T-helper 17 cell (primary cell): ENCODE measurements at places on chromosomes 11 and 22.

GRCh38 chr11:69325446-69325845, 31.5 kb downstream of the MYEOV start:
- no peak overlapping the region for H3K27ac ChIP-seq
- H3K4me3 ChIP-seq = no peak overlapping the region
- no peaks in the 10 kb centered on the region for H3K27me3 ChIP-seq
- no peaks in the 10 kb centered on the region for H3K4me1 ChIP-seq

DNA sequence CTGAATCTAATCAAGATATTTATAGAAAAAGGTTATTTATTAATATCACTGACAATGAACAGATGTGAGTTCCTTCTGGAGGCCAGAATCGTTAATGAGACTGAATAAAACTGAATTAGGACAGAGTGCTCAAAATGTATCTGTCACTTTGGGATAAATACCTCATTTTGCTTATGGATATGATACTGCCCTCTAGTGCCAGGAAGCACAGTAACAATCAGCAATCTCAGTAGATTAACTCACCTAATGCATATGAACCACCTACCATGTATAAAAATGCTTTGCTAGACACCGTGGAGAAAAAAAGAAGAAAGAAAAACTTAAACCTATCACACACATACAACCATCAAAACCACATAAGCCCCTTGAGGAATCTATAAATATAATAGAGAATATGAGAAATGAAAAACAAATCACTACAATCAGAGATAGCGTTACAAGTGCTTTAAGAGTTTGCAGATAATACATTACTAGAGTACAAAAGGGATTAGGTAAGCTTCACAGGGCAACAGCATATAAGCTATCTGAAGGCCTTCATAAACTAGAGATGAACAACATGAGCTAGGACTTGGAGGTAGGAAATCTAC, 117.4 kb downstream of the SGSM3 start:
- H3K27ac ChIP-seq = no peak overlapping the region
- DNase-seq = no peak
- peaks cover 22% of the 10 kb centered on the region for H3K4me1 ChIP-seq
- no peak overlapping the region for H3K4me3 ChIP-seq
- no peaks in the 10 kb centered on the region for H3K36me3 ChIP-seq

DNA sequence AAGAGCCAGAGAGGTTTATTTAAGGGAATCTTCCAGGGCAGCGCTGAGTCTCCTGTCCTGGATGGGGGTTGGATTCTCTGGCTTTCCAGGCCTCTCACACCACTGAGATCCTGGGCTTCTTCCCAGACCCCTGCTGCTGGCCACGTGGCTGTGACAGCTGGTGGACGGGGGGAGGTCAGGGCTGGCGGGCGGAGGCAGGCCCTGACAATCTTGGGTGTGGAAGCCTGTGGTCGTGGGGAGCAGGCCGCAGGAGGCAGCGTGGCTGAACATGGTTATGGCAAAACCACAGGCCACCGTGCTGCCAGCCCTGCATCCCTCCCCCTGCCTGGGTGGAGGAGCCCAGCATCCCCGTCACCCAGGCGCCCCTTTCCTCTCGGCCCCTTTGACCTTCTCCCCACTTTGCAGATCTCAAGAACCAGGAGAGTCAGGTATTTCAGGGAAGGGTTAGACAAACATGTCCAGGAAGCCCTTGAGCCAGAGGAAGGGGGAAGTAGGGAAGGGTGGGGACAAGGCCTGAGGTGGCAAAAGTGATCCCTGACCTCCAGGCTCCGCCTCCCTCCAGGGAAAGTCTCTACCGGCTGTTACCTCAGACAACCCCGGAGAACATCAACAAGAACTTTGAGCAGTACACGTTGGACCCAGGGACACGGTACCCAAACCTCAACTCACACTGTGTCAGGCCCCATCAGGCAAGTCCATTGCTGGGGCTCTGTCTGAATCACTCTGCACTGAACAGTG, 111.8 kb downstream of the MICAL2 start:
- no peaks in the 10 kb centered on the region for H3K27me3 ChIP-seq
- H3K4me3 ChIP-seq = peak overlapping the region; percentile 89
- no peak for DNase-seq
- H3K27ac ChIP-seq = peak overlapping the region; percentile 98
- H3K36me3 ChIP-seq = peaks cover 8% of the 10 kb centered on the region

DNA sequence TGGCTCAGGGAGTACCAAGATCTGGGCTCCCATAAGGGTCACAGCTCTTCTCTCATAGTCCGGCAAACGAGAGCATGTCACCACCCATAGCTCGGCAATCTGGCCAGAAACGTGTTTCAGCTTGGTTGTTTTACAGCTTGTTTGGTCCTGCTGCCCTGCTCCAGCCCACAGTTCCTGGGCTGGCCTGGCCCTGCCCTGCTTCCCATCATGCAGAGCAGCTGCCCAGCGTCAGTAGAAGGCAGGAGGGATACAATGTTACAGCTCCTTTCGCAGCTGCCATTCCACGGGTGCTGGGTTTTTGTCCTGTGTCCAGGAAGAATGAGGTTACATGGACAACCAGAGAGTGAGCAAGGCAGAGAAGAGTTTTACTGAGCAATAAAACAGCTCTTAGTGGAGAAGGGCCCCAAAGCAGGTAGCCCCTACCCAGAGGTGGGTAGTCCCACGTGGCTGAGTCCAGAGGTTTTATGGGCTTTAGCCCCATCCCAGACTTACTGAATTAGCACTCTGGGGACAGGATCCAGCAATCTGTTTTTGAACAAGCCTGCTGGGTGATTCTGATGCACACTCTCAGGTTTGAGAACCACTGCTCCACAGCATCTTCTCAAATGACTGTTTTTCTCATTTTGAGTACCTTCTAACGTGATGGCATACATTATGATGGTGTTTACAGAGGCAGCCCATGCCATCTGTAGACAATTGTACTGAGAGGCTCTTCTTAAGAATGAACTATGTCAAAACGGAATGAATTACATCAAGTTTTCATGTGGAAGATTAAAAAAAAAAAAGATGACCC, 5.8 kb upstream of the MS4A18 start:
- no peak for DNase-seq
- no peaks in the 10 kb centered on the region for H3K4me1 ChIP-seq
- H3K27ac ChIP-seq = no peak overlapping the region
- H3K36me3 ChIP-seq = peaks cover 2% of the 10 kb centered on the region
- peaks cover 52% of the 10 kb centered on the region for H3K27me3 ChIP-seq

DNA sequence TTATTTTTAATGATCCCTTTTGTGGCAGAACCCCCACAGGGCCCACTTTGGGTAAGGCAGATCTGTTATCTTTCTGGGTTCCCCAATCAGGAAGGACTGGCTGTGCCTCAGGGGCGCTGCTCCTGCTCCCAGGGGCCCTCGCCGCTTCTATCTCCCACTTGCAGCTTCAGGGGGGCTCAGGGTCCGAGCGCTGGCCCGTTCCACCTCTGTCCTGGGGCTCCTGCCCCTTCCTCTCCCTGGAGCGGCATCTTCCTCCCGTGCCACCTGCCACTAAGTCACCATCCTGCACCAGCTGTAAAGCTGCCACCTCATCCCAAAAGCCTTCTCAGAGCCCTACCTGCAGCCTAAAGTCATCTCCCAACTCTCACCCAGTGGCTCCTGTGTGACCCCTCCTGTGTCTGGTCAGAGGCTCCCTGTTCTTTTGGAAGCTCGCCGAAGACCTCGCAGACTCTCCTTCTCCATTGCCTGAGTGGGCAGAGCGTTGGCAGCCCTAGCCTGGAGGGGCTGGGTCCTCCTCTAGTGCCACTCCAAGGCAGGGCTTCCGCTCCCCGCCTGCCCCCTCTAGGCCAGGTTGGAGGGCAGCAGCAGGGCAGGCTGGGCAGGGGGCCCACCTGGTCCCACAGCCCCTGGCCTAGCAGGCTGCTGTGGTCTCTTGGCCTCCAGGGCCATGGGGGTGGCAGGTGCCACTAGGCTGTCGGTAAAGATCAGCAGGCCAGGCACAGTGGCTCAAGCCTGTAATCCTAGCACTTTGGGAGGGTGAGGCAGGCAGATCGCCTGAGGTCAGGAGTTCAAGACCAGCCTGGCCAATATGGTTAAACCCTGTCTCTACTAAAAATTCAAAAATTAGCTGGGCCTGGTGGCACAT, 106.7 kb downstream of the MORC2 start:
- H3K27me3 ChIP-seq = peaks cover 6% of the 10 kb centered on the region
- peak overlapping the region; percentile 12 for H3K4me3 ChIP-seq
- H3K4me1 ChIP-seq = no peaks in the 10 kb centered on the region
- H3K36me3 ChIP-seq = no peaks in the 10 kb centered on the region
- no peak overlapping the region for H3K27ac ChIP-seq

- no peak overlapping the region for H3K27ac ChIP-seq
- no peak overlapping the region for H3K4me3 ChIP-seq
- H3K36me3 ChIP-seq = peaks cover 6% of the 10 kb centered on the region
- H3K4me1 ChIP-seq = peaks cover 7% of the 10 kb centered on the region
Observed at GRCh38 chr22:44116755-44117684, 63.7 kb upstream of the PARVG start.

- H3K27me3 ChIP-seq = no peaks in the 10 kb centered on the region
- peak overlapping the region; percentile 96 for H3K4me3 ChIP-seq
- DNase-seq = peak; percentile 40
- peaks cover 84% of the 10 kb centered on the region for H3K4me1 ChIP-seq
Observed at GRCh38 chr22:36356708-36357624, 30.8 kb downstream of the MYH9 start.

GRCh38 chr22:45828841-45829240, 148.1 kb downstream of the WNT7B start:
- peaks cover 20% of the 10 kb centered on the region for H3K36me3 ChIP-seq
- peaks cover 4% of the 10 kb centered on the region for H3K4me1 ChIP-seq
- no peak overlapping the region for H3K27ac ChIP-seq
- H3K27me3 ChIP-seq = no peaks in the 10 kb centered on the region
- no peak overlapping the region for H3K4me3 ChIP-seq

DNA sequence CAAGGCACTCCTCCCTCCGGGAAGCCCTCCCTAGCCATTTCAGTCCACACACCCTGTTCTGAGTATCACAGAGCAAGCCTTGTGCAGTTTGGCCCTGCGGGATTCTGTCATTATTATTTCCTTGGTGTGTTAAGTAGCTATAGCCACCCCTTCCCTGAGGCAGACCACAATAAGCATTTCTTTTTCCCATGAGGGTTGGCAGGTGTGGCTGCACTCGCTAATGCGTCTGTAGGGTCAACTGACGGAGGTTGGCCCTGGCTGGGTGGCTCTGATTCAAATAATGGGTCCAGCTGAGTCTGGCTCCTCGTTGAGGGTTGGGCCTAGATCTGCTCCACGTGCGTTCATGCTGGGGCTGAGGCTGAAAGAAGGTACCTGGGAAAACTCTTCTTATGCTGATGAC, 5.1 kb downstream of the F2 start:
- no peaks in the 10 kb centered on the region for H3K27me3 ChIP-seq
- H3K4me3 ChIP-seq = no peak overlapping the region
- H3K36me3 ChIP-seq = no peaks in the 10 kb centered on the region
- no peaks in the 10 kb centered on the region for H3K4me1 ChIP-seq
- DNase-seq = no peak

GRCh38 chr11:37786214-37786755, 1188.2 kb upstream of the RAG2 start:
- no peak overlapping the region for H3K4me3 ChIP-seq
- H3K4me1 ChIP-seq = no peaks in the 10 kb centered on the region
- no peaks in the 10 kb centered on the region for H3K36me3 ChIP-seq
- DNase-seq = no peak
- H3K27me3 ChIP-seq = no peaks in the 10 kb centered on the region

- H3K27ac ChIP-seq = no peak overlapping the region
- no peaks in the 10 kb centered on the region for H3K27me3 ChIP-seq
- no peak for DNase-seq
- H3K36me3 ChIP-seq = peaks cover 11% of the 10 kb centered on the region
- peaks cover 72% of the 10 kb centered on the region for H3K4me1 ChIP-seq
- H3K4me3 ChIP-seq = no peak overlapping the region
Observed at GRCh38 chr11:68525930-68526329, 65.4 kb downstream of the PPP6R3 start.

DNA sequence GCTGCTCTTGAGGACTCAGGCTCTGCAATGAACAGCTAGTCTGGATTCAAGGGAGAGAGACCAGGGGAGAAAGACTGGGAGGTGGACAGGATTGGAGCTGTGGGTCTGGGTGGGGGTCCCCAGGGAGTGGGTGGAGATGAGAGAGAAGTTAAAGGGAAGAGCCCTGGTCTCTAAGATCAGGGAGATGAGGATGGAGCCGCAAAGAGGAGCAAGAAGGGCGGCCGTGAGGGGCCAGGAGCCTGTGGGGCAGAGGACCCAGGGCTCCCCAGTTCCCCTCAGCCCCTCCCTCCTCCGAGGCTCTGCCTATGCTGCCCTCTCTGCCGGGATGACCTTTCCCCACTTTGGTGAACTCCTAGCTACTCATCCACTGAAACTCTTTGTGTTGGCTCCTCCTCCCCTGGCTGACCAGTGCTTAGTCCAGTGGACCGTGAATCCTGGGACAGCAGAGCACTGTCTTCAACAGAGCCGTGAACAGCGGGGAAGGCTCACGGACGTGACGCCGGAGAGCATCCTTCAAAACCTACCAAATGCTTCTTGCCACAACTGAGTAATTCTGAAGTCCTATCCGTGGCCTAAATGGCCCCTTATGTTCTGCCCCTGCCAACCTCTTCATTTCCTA, 16.4 kb upstream of the RFPL3 start:
- H3K27me3 ChIP-seq = peaks cover 89% of the 10 kb centered on the region
- H3K27ac ChIP-seq = no peak overlapping the region
- H3K4me3 ChIP-seq = no peak overlapping the region
- peaks cover 2% of the 10 kb centered on the region for H3K4me1 ChIP-seq
- no peak for DNase-seq

- H3K36me3 ChIP-seq = no peaks in the 10 kb centered on the region
- H3K4me1 ChIP-seq = peaks cover 54% of the 10 kb centered on the region
- H3K4me3 ChIP-seq = peak overlapping the region; percentile 91
Observed at GRCh38 chr22:40533712-40534378, 102.7 kb downstream of the MRTFA start.

GRCh38 chr11:9003573-9004182, at the start of gene NRIP3:
TSS of gene NRIP3 (minus strand) at chr11:9004001. CDS start at chr11:9003935, 66 bp downstream.
- peaks cover 6% of the 10 kb centered on the region for H3K36me3 ChIP-seq
- peaks cover 21% of the 10 kb centered on the region for H3K4me1 ChIP-seq
- peak within 1 kb of the TSS; percentile 74 for H3K27ac ChIP-seq
- H3K4me3 ChIP-seq = peak within 1 kb of the TSS; percentile 90

DNA sequence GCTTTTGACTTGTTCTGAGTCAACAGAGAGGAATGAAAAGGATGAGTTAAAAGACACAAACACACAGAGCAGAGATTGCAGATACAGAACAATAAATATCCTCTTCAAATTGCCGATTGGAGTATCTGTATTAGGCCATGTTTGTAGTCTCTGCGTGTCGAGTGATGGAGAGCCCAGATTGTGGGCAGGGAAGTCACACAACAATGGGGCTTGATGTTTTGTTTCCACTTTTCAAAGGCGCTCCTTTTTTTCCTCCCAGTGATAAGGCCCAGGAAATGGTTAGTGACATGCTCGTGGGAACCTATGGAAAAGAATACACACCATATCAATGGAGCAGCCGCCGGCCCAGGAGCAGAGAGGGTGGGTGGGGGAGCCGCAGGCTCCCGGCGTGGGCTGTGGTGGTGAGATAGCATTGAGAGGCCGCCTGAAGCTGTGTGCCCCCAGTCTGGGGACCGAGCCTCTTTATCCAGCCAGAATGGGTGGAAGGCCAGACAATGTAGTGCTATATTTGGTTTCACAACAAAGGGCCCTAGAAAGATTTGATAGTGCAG, 555.9 kb downstream of the INSC start:
- no peak overlapping the region for H3K27ac ChIP-seq
- H3K36me3 ChIP-seq = peaks cover 2% of the 10 kb centered on the region
- peaks cover 9% of the 10 kb centered on the region for H3K27me3 ChIP-seq
- no peak for DNase-seq
- H3K4me1 ChIP-seq = no peaks in the 10 kb centered on the region
- no peak overlapping the region for H3K4me3 ChIP-seq

- H3K27me3 ChIP-seq = no peaks in the 10 kb centered on the region
- H3K4me3 ChIP-seq = no peak overlapping the region
- DNase-seq = no peak
- H3K4me1 ChIP-seq = no peaks in the 10 kb centered on the region
- no peaks in the 10 kb centered on the region for H3K36me3 ChIP-seq
Observed at GRCh38 chr11:103842795-103843194, 193.6 kb upstream of the DDI1 start.
